Stimulated activated CD4-positive, alpha-beta T cell treated with anti-CD3 and anti-CD28 coated beads, Interleukin-4, amount 100 ng/mL, for 24 hours (primary cell): ENCODE measurements at places on chromosomes 7 and 10.

- no peak for DNase-seq
Observed at GRCh38 chr7:65951837-65952578, 30.0 kb downstream of the GUSB start.

- DNase-seq = no peak
Observed at GRCh38 chr10:123835575-123835974, 56.0 kb downstream of the CPXM2 start.

- DNase-seq = peak; percentile 22
Observed at GRCh38 chr10:79027147-79028055, 41.4 kb upstream of the ZMIZ1 start.

DNA sequence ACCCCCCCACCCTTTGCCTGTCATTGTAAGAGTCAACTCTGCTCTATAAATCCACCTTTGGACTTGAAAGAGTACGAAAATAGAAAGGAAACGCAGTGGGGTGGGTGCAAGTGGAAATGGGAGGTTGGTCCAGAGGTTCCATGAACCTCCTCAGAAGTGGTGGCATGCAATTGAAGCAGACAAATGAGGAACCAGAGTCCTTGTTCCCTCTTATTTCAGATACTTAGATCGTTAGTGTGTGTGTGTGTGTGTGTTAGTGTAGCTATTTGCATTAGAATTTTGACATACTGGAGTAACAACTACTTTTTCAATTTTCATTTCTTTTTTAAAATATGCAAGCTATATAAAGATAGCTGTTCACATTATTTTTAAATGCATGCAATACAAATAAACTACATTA, 18.1 kb upstream of the TFAM start:
- DNase-seq = no peak

- no peak for DNase-seq
Observed at GRCh38 chr7:36736090-36736898, 12.0 kb upstream of the AOAH start.
